Activated T-cell treated with anti-CD3 and anti-CD28 coated beads for 1 hour (primary cell): ENCODE measurements at places on chromosomes 13 and 19.
A peak's percentile ranks its signal among the peaks of the same experiment; 100 is the strongest.

DNA sequence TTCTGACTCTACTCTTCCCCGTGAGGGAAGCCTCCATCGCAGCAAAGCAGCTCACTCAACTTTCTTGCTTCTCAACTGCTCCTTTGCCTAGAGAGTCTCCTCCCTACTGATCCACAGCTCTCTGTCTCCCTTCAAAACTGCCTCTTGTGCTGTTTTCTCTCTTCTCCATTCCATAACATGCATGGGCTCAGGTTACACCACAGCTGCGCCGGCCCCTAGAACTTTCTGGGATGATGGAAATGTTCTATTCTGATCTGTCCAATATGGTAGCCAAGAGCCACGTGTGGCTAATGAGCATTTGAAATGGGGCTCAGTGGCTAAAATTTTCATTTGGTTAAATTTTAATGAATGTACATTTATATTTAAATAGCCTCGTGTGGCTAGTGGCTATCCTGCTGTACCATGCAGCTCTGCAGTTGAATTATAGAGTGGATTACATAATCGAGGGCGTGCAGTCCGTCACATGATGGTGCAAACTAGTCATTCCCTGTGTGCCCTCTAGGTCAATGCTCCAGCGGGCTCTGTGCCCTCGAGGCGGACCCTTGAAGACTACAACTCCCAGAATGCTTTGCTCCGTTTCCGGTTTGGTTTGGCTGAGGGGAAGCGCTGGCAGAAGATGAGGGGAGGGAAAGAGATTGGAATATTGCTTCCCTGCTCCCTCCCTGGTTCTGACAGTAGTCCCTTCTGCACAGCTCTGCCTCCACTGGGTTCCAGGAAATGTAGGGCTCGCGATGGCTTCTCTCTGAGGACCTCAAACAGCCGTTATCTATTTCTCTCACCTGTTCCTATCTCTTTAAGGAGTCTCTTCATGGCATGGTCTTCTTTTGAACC is 109.8 kb downstream of the CACNA1A start:
- DNase-seq: no peak

DNA sequence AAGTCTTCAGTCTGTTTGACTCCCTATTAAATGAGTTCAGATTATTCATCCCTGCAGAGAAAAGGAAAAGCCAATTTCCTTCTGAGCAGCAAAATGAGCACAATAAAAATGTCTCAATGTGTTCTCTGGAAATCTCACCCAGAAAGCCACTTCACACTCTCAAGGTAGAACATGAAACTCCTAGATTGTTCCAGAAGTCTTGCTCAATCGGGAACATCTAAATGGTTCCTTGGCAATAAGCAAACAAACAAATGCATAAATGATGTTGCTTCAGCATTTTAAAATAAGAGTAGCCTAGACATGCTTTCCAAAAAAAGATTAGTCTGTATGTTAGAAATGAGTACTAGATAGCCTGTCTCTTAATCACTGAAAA is 59.7 kb upstream of the TNFRSF19 start:
- no peak for DNase-seq

DNA sequence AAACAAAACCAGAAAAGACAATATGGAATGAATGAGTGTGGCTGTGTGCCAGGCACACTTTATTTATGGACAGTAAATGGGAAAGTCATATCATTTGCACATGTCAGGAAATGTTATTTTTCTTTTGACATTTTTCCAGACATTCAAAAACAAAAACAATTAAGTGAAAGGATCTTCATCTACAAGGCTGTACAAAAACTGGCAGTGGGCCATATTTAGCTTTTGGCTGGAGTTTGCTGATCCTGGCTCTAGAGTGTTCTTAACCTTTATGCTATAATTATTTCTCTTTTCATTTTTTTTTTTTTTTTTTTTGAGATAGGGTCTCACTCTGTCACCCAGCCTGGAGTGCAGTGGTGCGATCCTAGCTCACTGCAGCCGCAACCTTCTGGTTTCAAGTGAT is 6.5 kb upstream of the TNFSF9 start:
- DNase-seq: no peak

DNA sequence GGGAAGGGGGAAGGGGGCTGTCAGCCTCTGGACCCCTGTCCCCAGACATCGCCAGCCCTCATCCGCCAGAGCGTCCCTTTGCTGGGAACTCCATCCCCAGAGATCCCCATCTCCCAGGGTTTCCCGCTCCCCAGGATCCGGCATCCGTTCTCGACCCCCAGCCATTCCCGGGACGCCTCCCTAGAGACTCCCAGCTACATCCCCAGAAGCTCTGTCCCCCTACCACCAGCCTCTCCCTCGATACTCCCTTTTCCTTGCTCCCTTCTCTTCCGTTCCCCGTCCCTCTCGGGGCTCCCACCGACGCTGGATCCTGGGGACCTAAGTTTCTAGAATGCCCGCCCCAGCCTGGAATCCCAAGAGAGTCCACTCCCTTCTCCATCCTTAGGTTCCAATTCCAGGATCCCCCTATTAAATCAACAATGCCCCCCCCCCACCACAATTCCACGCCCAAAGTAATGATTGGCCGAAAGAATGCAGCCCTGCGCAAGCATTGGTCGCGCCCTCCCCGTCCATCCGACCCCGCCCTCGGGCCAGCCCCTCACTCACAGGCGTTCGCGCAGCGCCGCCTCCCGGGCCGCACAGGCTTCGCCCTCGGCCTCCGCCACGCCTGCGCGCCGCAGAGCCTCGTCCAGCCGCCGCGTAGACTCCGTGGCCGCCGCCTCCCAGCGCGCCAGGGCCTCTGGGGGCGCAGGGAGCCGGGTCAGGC is 3.2 kb downstream of the CCDC194 start:
- DNase-seq: peak; percentile 84

DNA sequence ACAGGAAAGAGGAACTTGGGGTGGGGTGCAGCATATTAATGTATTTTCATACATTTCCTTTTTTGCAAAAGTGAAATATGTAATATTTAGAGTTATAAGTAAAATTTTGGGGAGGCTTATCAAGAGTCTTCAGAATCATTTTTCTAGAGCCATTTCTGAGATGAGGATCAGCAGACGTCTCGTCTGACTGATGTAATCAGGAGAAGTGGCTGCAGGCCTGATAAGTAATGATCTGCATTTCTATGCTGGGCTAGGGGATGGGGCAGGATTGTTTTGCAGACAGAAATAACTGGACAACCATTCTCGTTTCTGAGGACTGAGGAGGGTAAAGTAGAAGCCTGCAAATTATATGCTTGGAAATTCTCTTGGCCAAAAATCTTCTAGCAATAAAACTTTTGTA is 89.2 kb upstream of the ARGLU1 start:
- no peak for DNase-seq

GRCh38 chr13:38905861-38906260 is 84.8 kb downstream of the STOML3 start:
- DNase-seq: no peak

DNA sequence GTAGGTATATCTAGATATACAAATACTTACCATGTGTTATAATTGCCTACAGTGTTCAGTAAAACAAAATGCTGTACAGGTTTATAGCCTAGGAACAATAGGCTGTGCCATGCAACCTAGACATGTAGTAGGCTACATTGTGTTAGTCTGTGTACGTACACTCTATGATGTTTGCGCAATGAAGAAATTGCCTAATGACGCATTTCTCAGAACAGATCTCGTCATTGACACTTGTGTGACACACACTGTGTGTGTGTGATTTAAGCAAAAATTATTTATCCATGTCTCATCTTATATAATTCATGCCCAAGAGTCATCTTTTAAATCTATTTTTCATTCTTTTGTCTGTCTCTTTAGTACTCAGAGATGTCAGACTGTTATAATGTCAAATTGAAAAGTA is 1888.8 kb upstream of the PCDH20 start:
- DNase-seq: no peak

- peak; percentile 45 for DNase-seq
Measured at GRCh38 chr19:49553451-49554271, 25.9 kb downstream of the RCN3 start.

DNA sequence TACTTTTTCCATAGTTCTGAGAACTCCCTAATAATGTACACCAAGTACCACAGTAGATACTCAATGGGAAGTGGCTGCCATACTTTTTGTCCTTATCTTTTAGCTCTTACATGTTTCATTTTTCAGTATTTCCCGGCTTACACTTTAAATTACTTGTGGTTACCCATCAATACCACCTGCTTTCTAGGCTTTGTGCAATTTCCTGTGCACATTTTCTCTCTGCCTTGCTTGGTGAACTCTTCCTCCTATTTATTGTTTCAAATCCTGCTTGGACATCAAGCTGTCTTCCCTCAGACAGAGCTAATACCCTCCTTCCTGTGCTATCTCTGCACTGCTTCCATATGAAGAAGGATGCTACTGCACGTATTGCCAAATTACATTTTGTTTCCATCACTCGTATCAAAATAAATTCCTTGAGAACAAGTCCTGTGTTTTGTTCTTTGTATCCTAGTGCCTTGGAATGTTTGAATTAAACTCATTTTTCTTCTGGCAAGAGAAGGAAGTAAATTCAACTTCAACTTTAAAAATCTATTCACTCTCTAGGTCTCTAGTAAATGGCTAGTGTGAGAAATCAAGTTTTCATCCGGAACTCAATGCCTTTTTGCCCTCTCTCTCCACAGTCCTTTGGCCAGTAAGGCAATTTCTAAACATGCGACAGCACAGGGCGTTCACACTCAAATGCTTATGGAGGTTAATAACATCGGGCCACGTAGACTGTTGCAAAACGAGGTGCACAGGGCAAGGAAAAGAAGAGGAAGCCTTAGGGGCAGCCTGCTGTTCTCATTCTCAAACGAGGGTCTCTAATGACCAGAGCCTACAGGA is 5.6 kb downstream of the ZAR1L start:
- DNase-seq: no peak

GRCh38 chr19:17488593-17489391 is 18.5 kb downstream of the SLC27A1 start:
- peak; percentile 66 for DNase-seq

GRCh38 chr13:102872131-102872530 is 26.3 kb downstream of the ERCC5 start:
- DNase-seq: no peak
